IPS DF 6.9 (cell line): ENCODE measurements at places on chromosomes 2 and 18.

- no peak overlapping the region for H3K4me3 ChIP-seq
- DNase-seq, result no peak
- H3K36me3 ChIP-seq, result no peaks in the 10 kb centered on the region
- no peaks in the 10 kb centered on the region for H3K27me3 ChIP-seq
These were observed 125.7 kb downstream of the B3GNT2 start for GRCh38 chr2:62321380-62322289.

DNA sequence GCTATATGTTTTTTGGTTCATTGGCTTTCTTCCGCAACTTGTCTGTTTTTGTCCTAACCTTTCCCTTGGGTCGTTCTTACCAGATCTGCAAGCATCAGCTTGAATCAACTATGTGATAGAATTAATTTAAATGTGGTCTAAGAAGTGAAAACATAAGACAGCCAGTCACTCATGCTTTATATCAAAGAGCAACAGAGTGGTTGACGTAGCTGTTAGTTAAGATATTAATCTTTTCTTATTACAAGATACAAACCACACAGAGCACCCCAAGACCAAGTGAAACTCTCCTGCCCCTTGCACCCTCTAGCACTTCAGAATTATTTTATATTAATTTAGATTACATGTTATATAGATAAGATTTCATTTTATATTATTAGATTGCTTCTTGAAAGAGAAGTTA lies 15.2 kb downstream of the IL18RAP start:
- H3K36me3 ChIP-seq, result no peaks in the 10 kb centered on the region
- DNase-seq, result no peak
- H3K4me3 ChIP-seq, result no peak overlapping the region

- DNase-seq, result no peak
- no peaks in the 10 kb centered on the region for H3K27me3 ChIP-seq
- H3K27ac ChIP-seq, result no peak overlapping the region
- H3K4me3 ChIP-seq, result no peak overlapping the region
- no peaks in the 10 kb centered on the region for H3K36me3 ChIP-seq
These were observed 168.8 kb downstream of the CDCA7 start for GRCh38 chr2:173523497-173523896.

- H3K27me3 ChIP-seq, result no peaks in the 10 kb centered on the region
- H3K4me1 ChIP-seq, result peaks cover 8% of the 10 kb centered on the region
- H3K27ac ChIP-seq, result no peak overlapping the region
- H3K36me3 ChIP-seq, result no peaks in the 10 kb centered on the region
These were observed 171.9 kb upstream of the ACAA2 start for GRCh38 chr18:49985236-49985635.

DNA sequence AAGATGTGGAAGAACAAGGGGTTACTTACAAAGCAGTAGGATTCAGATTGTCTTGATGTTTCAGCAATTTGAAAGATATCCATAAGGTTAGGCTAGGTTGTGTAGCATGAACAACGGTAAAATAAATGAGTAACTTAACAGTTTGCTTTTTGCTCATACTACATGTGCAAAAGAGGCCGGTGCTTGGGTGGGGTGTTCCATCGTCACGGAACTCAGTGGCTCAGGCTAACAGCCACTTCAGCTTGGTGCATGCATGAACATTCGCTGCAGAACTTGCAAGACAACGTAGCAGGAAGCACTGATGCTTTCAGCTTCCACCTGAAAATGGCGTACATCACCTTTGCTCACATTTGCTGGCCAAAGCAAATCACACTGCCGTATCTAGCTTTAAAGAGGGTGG lies 407.3 kb upstream of the CDH20 start:
- H3K27me3 ChIP-seq, result no peaks in the 10 kb centered on the region
- no peak for DNase-seq
- no peak overlapping the region for H3K4me3 ChIP-seq

- H3K36me3 ChIP-seq, result no peaks in the 10 kb centered on the region
- H3K4me3 ChIP-seq, result no peak overlapping the region
- no peaks in the 10 kb centered on the region for H3K27me3 ChIP-seq
- H3K27ac ChIP-seq, result no peak overlapping the region
- no peak for DNase-seq
- H3K4me1 ChIP-seq, result no peaks in the 10 kb centered on the region
These were observed 599.1 kb upstream of the FSHR start for GRCh38 chr2:49753344-49753985.

DNA sequence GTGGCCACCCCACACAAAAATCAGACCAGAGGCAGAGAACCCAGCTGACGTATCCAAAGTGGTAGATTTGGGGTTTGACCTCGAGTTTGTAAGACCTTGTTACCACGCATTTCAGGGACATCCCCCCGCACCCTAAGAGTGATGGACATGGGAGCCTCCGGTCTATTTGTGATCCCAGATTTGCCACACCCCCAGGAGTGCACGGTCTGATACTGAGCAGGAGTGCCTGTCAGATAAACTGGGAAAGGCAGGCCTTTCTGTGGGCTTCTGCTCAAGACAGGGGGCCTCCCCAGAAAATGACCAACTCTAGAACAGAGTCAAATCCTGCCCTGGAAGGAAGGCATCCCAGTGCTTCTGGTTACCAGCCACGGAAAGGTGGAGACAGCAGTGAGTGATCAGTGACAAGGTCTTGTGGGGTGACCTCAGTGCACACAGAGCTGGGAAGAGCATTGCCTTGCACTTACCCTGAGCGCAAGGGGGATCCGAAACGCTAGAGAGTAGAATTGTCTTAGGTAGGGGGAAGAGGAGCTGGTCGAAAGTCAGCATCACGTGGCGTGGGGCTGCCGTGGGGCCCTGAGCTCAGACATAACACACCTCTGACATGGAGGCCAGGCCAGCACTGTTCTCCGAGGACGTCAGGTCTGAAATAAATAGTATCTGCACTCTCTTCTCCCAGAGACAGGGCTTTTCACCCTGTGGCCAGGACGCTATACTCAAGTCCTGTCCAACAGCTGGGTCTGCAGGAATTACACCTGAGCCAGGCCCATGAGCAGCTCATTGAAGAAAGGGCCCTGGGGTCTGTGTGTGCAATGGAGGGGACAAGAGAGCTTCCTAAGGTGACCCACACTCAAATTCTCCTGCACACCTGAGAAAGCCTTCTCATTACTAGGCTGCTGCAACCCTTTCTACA lies 242.4 kb upstream of the SALL3 start:
- DNase-seq, result no peak
- H3K27me3 ChIP-seq, result no peaks in the 10 kb centered on the region

- H3K27ac ChIP-seq, result no peak overlapping the region
- peaks cover 2% of the 10 kb centered on the region for H3K4me1 ChIP-seq
- no peaks in the 10 kb centered on the region for H3K36me3 ChIP-seq
- H3K4me3 ChIP-seq, result no peak overlapping the region
- no peak for DNase-seq
These were observed 4.5 kb downstream of the HES6 start for GRCh38 chr2:238235331-238235732.

GRCh38 chr2:187168720-187169713 lies 279.0 kb downstream of the CALCRL start:
- no peak for DNase-seq
- no peaks in the 10 kb centered on the region for H3K4me1 ChIP-seq
- H3K27ac ChIP-seq, result no peak overlapping the region

- no peaks in the 10 kb centered on the region for H3K36me3 ChIP-seq
- no peak overlapping the region for H3K4me3 ChIP-seq
- peaks cover 1% of the 10 kb centered on the region; the same call in 1 of the 2 replicates for H3K27me3 ChIP-seq
- H3K4me1 ChIP-seq, result no peaks in the 10 kb centered on the region
- DNase-seq, result no peak
These were observed 32.4 kb downstream of the MARCO start for GRCh38 chr2:118974103-118974993.

DNA sequence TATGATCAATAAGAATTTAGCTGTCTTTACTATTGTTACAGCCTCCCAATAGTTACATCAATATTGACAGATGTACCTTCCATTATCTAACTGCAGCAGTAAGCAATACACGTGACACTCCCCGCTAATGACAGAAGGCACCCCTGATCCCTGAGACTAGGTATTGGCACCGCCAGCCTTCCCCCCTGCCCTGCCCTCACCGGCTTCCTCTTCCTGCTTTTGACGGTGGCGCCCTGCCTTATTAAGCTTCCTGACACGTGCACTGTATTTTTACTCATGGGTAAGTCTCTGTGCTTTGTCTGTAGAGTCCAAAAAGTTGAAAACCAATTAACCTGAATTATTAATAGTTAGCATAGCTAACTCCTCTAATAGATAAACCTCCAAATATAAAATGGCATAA lies 223.5 kb downstream of the EIPR1 start:
- H3K36me3 ChIP-seq, result no peaks in the 10 kb centered on the region
- no peaks in the 10 kb centered on the region for H3K4me1 ChIP-seq
- H3K27me3 ChIP-seq, result no peaks in the 10 kb centered on the region

- H3K4me1 ChIP-seq, result 0 out of 2 replicates have a peak, but pooled peaks cover 2% of the 10 kb centered on the region
- peak overlapping the region; percentile 33; the same call in 1 of the 2 replicates for H3K4me3 ChIP-seq
- no peaks in the 10 kb centered on the region for H3K36me3 ChIP-seq
- H3K27ac ChIP-seq, result no peak overlapping the region
These were observed 2.6 kb downstream of the BAZ2B start for GRCh38 chr2:159613651-159614285.

DNA sequence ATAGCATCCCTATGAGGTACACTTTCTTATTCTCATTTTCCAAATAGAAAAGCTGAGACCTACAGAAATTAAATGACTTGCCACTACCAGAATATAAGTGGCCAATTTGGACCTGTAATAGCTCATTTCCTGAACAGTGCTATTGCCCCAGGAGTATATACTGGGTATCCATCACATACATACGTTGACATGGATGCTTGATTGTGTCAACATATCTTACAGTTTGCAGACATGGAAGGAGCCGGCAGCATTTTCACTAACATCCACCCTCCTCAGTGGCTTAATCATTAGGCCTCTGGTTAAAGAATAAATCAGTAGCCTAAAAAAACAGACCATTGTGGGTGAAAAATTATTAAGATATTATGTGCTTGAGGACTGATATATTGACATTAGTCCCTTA lies 829.3 kb downstream of the LRP1B start:
- H3K4me3 ChIP-seq, result no peak overlapping the region
- H3K36me3 ChIP-seq, result no peaks in the 10 kb centered on the region
- H3K27ac ChIP-seq, result no peak overlapping the region
- no peak for DNase-seq
- no peaks in the 10 kb centered on the region for H3K27me3 ChIP-seq

DNA sequence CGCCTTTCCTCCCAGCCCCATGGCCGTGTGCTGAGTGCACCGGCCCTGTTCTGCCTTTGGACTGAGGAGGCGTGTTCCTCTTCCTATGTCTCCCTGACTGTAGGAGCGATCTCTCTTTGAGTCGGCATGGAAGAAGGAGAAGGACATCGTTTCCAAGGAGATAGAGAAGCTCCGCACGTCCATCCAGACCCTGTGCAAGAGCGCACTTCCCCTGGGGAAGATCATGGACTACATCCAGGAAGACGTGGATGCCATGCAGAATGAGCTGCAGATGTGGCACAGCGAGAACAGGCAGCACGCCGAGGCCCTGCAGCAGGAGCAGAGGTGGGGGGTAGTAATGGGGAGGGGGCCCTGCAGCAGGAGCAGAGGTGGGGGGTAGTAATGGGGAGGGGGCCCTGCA lies 29.4 kb upstream of the ASB1 start:
- H3K27me3 ChIP-seq, result no peaks in the 10 kb centered on the region
- no peak for DNase-seq
- no peaks in the 10 kb centered on the region for H3K36me3 ChIP-seq
- H3K27ac ChIP-seq, result no peak overlapping the region

- H3K27me3 ChIP-seq, result no peaks in the 10 kb centered on the region
- DNase-seq, result no peak
- H3K4me1 ChIP-seq, result no peaks in the 10 kb centered on the region
- no peaks in the 10 kb centered on the region for H3K36me3 ChIP-seq
- no peak overlapping the region for H3K4me3 ChIP-seq
- no peak overlapping the region for H3K27ac ChIP-seq
These were observed 422.2 kb downstream of the SETBP1 start for GRCh38 chr18:45102863-45103262.

DNA sequence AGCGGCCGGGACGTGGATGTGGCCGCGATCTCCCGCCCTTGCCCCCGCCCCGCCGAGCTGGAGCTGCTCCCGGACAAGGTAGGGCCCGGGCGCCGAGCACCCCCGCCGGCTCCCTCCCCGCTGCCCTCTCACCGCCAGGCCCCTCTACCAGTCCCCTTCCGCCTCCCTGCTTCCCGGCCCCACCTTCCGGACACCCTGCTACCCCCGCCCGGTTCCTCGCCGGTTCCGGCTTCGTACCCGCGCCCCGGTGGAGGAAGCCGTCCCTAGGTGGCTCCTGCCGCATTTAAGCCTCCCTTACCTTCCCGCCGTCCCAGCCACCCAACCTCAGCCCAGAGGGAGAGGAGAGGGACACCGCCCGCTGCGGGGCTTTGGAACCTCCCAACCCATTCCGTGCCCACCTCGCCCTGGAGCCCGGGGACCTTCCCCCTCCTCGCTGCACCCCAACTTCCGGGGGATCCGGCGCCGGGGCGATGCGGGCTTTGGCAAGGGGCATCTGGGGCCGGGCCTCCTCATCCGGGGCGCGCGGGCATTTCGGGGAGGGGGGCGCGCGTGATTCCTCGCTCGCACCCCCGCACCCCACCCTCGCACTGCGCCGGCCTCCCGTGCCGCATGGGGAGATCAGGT lies 475 bp downstream of the B3GNT2 start:
- H3K36me3 ChIP-seq, result no peaks in the 10 kb centered on the region
- no peak for DNase-seq
- no peak overlapping the region for H3K27ac ChIP-seq
- H3K4me1 ChIP-seq, result no peaks in the 10 kb centered on the region; the same call in 1 of the 2 replicates
- no peaks in the 10 kb centered on the region for H3K27me3 ChIP-seq

GRCh38 chr2:11771971-11772615 lies 25.7 kb downstream of the LPIN1 start:
- H3K4me3 ChIP-seq, result no peak overlapping the region
- H3K27me3 ChIP-seq, result no peaks in the 10 kb centered on the region
